ENCODE measurements at places on chromosomes 13 and 19.

GRCh38 chr19:46766569-46767317 lies 20.5 kb upstream of the STRN4 start:
- no peak for DNase-seq

DNA sequence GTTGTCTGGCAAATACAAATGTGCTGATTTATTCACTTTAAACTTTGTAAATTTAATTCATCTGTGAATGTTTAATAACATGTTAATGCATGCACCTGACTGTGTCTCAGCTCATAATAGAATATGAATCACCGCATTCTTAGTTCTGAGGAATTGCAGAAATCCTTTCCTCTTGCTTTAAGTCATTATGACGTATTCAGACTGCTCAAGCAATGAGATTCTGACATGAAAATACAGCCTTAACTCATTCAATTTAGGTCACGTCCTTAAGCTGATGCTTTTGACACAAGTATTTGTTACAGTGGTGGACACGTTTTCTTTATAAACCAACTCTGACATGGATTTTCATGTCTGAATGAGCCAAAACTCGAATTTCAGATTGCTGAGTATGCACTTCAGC lies 541.0 kb upstream of the KLF12 start:
- DNase-seq, result no peak

DNA sequence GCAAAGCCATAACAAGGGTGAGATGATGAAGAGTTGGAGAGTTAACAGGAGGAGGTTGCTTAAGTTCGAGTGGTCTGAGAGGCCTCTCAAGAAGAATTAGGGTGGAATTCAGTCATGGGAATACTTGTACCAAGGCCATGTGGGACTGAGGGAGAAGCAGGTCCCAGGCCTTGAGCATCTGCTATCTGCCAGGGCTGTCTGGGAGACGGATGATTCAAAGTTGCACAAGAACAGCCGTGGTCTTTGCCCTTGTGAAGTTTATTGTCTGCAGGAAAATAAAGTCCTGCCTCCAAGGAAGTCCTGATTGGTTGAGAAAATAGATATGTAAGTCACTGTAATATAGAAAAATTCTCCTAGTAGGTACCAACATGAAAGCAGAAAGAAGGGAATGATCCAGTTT lies 178.8 kb upstream of the RFC3 start:
- peak; percentile 93 for DNase-seq

DNA sequence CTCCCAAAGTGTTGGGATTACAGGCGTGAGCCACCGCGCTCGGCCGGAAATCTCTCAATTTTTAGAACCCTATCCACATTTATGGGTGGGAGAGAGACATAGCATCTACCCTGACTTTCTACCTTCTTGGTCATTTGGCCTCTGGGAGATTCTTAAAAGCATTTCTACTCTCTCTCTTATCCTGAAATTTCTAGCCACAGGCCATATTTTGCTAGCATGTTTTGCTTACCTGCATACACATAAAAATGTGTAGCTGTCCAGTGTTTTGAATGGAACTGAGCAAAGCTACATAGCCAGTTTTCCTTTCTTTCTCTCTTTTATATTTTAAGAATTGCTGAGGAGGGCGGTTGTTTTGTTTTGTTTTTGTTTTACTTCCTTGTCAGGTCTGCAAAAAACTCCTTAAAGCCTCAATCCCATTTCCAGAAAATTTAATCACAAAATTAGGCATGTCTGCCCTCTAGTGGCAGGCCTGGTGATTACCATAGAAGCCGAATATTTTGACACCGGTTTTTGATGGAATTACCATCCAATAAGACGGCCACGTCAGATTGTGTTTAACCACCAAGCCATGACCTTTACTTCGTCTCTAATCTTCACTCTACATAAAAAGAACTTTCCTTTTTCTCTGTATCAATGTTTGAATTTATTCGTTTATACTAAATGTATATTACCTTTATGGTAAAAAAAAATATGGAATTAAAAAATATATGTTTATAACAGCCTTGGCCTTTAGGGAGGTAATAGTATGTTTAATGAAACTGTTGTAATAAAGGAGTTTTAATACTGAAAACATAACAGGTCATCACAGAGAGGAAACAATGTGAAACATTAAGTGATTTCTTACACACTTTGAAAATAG lies 34.4 kb upstream of the OXGR1 start:
- no peak for DNase-seq

- no peak for DNase-seq
Measured at GRCh38 chr19:13195678-13196077, 45.5 kb downstream of the IER2 start.

DNA sequence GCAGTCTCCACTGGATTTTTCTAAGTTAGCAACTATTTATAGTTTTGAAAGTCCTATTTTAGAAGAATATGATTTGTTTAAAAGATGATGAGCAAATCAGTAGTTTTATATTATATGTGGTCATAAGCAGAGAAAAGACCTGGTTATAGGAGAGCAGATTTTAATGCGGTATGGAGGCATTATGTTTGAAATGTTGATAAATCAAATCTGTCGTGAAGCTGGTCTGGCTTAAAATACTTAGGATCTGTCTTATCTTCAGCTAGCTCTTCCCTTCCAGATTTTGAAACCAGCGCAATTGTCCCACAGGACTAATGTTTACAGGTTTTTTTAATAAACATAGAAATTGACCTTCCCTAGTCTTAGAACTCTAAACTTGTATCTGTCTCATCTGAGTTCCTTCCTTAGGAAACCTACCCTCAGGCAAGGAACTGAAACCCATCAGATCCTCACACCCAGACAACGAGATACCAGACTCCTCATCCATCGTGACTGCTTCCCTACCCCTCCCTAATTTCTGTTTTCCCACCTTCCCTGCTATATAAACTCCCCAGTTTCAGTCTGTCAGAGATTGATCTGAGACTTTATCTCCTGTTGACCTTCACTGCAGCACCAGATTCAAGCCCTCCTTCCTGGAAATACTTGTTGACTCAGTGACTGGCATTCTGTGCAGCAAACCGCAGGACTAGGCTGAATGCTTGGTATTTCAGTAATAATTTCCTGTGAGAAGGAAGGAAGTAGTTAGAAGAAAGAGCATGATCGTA lies 37.8 kb upstream of the CXCL17 start:
- no peak for DNase-seq

- no peak for DNase-seq
Measured at GRCh38 chr19:13993590-13994300, 12.4 kb downstream of the RFX1 start.

- DNase-seq, result no peak
Measured at GRCh38 chr13:112963641-112964040, 5.4 kb upstream of the MCF2L start.

DNA sequence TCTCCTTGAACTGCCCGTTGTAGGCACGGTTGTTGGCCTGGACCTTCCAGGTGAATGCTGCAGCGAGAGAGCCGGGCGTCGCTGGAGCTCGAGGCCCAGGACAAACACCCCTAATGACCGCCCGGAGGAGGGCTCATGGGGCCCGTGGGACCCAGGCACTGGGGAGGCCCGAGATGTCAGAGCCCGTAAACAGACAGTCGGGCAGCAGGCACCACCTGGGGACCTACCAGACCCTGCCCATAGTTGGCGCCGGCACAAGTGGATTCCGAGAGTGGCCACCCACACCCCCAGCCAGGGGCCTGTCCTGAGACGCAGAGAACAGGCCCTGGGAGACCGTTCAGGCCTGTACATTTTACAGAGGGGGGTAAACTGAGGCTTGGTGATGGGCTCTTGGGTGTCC lies 2.4 kb downstream of the ATP8B3 start:
- DNase-seq, result no peak

GRCh38 chr19:50513746-50514345 lies at the start of gene ASPDH:
TSS of gene ASPDH (minus strand) at chr19:50513913. CDS start at chr19:50513823, 90 bp downstream.
- DNase-seq, result no peak

- no peak for DNase-seq
Measured at GRCh38 chr13:49922301-49922700, 13.8 kb downstream of the SPRYD7 start.

DNA sequence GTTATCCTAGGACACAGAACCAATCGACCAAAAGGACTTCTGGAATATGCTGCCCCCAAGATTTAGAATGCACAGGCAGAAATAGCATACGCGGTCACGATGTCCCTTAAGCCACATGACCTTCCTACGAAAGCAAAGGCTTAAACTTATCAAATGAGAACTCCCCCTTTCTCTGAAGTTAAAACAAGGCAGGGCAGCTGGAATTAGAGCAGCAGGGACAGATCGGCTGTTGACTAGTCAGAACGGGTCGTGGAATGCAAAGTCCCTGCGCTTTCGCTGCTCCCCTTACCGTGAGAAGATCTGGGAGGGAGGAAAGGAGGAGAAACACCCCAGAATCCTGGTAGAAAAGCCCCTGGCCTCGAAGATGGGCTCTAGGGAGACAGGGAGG lies 799 bp upstream of the USPL1 start:
- DNase-seq, result no peak

GRCh38 chr19:7622933-7623685 lies 6.2 kb downstream of the XAB2 start:
- no peak for DNase-seq

DNA sequence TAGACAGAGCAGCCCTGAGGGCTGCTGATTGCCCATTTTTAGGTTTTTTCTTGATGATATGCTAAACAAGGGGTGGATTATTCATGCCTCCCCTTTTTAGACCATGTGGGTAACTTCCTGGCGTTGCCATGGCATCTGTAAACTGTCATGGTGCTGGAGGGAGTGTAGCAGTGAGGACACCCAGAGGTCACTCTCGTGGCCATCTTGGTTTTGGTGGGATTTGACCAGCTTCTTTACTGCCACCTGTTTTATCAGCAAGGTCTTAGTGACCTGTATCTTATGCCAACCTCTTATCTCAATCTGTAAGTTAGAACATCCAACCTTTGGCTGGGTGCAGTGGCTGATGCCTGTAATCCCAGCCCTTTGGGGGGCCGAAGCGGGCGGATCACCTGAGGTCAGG lies 148.0 kb downstream of the PTPRS start:
- no peak for DNase-seq

GRCh38 chr13:43473437-43473836 lies 313.3 kb downstream of the ENOX1 start:
- no peak for DNase-seq

DNA sequence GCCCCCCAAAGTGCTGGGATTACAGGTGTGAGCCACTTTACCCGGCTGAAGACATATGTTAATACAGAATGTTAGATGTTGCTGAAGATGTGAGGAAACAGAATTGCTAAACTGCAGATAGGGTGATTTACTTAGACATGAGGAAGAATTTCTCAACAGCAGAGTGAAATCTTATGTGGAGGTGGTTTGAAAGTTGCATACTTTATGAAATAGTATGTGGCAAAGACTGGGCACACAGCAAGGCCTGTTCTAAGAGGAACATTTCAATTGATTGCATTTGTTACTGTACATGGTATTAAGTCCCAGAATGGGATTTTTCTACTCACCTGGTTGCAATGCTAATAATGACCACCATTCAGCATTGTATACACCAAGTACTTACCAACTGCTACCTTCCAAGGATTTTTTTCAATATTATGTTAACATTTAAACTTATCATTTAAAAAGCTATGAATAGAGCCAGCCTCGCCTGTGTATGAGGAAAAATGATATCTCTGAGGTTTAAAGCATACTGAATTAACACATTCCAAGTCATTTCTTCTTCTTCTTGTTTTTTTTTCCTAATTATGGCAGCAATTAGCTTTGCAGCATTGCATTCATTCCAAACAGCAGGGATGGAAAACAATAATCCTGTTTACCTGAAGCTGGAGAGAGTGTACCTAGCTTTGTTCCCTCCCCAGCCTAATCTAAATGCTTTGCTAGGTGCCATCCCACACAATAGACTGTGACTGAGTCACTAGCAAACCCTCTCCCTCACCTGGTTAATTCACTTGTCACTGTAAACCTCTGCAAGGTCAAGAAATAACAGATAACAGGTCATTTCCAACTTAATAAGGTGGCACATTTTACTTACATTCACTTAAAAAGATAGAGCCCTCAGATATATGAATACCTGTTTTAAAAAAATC lies 19.4 kb upstream of the KLF5 start:
- DNase-seq, result no peak

DNA sequence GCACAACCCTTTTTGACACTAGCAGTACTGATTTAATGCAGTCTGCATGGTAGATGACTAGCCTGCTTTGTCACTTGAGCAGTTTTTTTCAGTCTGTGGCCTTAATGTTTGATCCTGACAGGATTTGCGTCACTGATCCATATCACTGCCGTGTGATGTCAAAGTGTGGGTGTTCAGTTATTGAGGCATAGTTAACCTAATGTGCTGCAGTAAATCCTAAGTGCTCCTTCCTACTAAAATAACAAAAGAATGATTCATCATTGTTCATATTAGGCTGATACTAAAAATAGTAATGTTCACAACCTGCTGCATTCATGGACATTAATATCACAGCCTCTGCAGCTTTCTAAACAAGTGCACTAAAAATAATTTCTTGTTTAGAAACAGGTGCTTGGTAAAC lies 121.9 kb upstream of the MLNR start:
- no peak for DNase-seq

GRCh38 chr19:35460608-35461007 lies 12.6 kb downstream of the FFAR2 start:
- DNase-seq, result no peak

- no peak for DNase-seq
Measured at GRCh38 chr19:34655651-34656050, 21.3 kb downstream of the SCGB2B2 start.

- DNase-seq, result no peak
Measured at GRCh38 chr13:23754506-23754905, 134.7 kb downstream of the MIPEP start.

DNA sequence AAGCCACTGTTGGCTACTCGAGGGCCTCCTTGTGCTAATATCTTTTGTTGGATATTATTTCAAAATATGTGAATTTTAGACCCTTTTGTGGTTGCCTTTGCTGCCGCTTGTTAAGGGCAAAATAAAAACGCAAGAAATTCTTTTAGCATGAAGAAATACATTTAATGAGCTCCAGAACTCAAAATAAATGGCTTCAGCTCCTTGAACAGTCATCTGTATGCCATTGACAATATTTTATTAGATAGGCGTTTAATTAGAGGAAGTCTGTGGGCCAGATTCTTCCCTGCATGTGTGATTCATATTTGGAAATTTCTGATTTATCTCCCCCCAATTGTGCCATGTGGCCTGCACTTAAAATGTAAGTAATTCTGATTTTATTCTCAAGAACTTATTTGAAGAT lies 177.2 kb downstream of the STK24 start:
- no peak for DNase-seq

- DNase-seq, result no peak
Measured at GRCh38 chr19:38190793-38191192, 33.2 kb downstream of the DPF1 start.

DNA sequence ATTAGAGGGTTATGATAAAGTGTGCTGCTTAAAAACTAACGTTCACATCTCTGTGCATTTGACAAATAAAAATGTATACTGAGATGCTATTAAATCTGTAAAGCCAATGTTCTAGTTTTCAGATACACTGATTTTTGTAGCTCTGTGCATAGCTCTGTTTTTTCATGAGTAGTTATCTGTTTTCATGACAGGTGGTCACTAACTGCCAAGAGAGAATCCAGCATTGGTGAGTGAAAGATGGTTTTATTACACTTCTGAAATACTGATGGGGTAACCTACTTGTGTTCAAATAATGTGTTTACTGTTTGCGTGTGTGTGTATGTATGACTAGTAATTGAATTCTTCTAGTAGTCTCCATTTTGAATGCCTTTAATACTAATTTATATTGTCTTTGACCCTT lies 29.0 kb downstream of the URI1 start:
- no peak for DNase-seq

- no peak for DNase-seq
Measured at GRCh38 chr13:76741624-76742023, 144.6 kb downstream of the KCTD12 start.

- DNase-seq, result no peak
Measured at GRCh38 chr13:112447306-112447705, 71.2 kb downstream of the SPACA7 start.
